ENCODE measurements at places on chromosomes 6 and 20.
A peak's percentile ranks its signal among the peaks of the same experiment; 100 is the strongest.

GRCh38 chr20:46594725-46595124 is 44.3 kb upstream of the OCSTAMP start:
- DNase-seq, result no peak

DNA sequence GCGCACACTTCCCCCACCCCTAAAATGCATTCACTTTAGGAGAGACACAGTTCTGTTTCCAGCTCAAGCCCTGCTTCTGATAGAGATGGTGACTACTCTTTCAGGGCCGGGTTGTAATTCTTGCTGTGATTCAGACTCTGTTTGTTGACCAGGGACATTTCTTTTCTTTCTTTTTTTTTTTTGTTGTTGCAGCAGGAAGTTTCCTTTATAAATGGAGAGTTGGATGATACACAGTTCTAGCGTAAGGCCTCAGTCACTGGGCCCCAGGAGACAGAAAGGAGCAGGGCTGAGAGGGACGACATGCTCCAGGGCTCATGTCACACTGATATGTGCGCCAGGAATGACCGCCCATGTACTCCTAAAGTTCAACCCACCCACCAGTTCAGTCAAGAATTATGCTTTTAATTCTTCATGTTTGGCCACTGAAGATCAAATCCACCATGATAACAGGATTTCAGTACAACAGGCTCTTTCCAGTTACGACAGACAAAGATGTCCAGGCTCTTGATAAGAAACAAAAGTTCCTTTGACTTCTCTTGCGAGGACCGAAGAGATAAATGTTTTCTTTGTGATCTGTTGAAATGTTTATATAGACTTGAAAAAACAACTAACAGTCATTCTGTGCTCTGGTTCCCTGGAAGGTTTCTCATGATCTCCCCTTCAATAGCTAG is 142.5 kb downstream of the CD164 start:
- no peak for DNase-seq

DNA sequence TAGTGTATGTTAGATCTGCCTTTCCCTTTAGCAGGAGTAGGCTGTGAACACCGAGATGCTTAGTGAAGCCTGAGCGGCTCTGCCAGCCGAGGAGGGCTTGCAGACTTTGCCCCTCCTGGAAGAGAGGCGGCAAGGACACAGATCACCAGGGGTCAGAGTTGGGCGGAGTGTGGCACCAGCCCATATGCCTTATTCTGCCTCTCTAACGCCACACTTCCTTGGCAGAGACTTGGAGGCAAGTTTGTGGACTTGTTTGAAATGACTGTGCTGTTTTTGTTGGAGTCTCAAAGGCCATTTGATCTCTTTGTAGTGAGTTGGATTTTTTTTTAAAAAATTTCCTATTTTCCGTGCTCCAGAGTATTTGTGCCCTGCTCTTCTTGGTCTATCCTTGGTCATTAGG is 44.5 kb upstream of the CLDN20 start:
- no peak for DNase-seq

DNA sequence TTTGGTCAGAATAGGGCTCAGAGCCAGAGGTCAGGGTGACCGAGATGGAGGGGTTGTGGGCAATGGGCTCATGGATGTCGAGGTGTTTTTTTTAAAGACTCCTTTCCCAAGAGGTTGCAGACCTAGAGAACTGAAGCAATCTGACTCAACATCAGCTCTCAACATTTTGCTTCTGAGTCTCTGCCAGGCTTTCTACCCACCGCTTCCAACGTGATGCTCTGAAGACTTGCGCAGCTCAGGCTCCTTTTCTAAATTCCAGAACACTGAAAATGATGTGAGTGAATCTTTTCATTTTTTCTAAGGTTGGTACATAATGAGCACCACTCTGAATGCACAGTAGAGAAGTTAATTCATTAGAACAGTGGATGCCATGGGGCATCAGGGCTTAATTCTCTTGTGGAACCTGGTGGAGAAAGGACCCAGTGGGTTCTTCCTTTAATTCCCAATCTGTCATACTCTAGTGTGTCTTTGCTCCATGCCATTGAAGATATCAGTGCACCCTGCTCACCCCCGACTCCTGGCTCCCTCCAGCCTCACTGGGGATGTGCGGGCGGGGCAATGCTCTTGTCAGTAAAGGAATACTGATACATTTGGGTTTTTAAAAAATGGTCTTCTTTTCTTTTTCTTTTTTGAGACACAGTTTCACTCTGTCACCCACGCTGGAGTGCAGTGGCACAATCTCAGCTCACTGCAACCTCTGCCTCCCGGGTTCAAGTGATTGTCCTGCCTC is 17.0 kb upstream of the KIF13A start:
- no peak for DNase-seq

- DNase-seq, result peak; percentile 20
Observed at GRCh38 chr6:87237804-87238203, 82.4 kb downstream of the ZNF292 start.

- DNase-seq, result no peak
Observed at GRCh38 chr6:38118791-38119365, 299.4 kb downstream of the ZFAND3 start.

DNA sequence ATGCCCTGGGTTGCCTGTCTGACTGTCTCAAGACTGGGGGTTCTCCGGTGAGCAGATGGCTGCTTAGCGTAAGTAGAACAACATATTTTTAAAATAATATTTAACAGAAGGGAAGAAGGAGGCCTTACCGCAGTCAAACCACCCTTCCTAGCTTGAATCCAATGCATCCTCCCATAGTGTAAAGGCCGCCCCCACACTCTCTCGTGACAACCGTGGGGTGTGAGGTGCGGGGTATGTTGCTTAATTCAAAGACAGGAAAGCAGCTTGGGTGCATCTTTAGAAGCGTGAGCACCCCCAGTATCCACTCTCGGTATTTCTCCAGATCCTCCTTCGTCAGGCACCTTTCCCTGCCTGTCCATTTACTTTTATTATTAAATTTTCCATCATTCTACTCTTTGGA is 501.2 kb upstream of the CDH4 start:
- no peak for DNase-seq

DNA sequence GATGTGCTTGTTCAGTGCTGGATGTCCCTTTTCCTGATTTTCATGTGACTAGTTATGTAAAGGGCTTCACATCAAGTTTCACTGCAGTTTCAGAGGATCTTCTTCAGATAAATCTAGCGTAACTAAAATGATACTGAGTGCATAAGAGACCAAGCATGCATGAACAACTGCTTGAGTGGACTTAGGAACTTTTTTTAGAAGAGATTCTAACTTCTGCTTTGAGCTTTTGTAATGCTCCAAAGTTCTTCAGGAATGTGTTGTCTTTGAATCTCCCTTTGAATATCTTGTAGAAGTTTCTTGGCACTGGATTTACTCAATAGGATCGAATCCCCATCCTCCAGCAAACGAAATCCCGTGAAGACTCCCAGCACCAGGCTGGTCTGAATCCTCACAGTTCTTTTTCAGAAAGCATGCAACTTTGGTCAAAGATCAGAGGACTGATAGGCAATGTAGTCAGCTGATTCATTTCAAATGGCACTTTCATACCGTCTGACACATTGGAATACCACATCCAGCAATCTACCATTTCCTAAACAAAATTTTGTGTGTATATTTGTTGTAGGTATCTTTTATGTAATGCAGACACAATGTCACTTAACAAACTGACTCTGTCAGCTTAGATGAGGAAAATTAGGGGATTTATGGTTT is 33.2 kb downstream of the ENPP1 start:
- DNase-seq, result no peak

- DNase-seq, result no peak
Observed at GRCh38 chr6:56510984-56511531, 131.6 kb downstream of the DST start.

DNA sequence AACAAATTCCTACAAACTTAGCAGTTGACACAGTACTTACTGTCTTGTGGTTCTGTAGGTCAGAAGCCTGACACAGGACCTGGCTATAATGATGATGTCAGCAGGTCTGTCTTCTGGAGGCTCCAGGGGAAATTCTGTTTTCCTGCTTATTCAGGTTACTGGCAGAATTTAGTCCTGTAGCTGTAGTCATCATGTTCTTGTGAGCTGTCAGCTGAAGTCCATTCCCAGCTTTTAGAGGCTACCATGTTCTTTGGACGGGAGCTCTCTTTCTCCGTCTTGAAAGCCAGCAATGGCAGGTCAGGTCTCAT is 99.2 kb downstream of the HIVEP1 start:
- DNase-seq, result no peak

DNA sequence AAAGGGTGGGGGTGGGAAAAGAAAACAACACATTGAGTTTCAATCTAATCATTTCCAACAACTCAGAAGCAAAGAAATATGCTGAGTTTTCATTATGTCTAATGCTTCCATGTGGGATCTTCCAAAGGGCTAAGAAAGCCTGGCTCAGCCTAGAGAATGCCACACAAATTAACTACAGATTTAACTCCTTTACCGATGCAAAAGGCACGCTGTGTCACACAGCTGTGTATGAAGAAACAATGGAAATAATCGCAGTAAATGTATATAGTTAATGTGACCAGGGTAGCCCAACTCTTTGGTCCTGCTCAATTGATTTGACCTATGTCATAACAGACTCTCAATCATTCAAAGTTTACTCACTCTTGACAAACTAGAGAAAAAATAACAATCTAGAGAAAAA is 17.8 kb downstream of the B4GALT5 start:
- no peak for DNase-seq

DNA sequence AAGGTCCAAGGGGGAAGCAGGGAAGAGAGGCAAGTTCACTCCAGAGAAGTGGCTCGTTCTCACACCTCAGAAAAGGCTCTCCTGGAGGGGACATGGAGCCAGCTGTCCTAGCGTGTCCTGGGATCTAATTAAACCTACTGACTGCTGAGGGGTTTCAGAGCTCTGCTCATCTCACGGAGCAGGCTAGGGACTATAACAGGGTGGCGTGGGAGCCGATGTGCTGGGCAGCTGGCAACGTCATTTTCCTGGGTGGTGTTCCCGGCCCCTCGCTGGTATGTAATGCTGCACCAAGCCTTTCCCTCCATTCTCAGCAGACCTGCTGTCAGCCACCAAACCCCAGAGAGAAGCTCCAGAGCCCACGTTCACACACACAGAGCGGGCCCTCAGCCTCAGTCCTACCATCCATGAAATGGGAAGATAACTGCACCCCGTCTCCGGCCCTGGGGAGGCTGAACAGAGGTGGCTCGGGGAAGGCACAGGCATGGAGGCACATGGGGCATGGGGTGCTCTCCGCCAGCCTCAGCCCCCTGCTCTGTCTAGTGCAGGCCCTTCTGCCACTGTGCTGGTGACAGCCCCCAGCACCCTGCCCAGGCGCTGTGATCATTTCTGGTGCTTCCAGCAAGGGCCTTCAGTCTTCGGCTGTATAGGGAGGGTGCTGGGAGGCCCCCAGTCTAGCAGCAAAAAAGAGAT is 1.9 kb downstream of the CST7 start:
- DNase-seq, result no peak

DNA sequence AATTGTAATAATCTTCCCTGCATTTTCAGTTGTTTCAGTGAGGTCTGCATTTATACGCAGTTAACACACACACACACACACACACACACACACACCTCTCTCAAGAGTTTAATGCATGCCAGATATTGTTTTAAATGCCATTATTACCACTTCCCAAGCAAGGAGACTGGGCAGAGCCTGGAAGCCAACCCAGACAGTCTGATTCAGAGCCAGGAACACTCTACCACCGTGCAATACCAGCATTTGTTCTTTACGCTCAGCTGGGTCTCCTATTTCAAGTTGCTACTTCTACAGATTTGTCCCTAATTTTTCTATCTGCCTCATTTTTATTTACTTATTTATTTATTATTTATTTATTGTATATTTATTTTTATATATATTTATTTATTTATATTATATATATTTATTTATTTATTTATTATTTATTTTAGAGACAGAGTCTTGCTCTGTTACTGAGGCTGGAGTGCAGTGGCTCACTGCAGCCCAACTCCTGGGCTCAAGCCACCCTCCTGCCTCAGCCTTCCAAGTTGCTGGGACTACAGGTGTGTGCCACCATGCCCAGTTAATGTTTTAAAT is 68.4 kb downstream of the PCSK2 start:
- DNase-seq, result no peak

DNA sequence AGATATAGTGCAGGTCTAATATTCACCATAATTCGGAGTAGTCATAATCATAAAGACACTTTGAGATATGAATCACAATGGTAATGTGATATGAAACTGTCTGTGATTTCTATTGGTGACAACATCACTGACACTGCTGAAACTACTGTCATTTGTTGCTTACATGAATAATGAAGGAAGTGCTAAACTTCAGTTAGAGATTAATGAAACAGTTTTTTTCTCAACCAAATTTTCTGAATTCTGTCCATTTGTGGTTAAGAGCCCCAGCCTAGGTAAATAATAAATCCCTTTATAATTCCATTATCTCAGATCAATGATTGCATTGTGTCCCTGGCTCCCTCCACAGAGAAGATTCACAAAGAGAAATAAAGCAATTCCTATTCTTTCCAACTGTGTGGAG is 122.6 kb downstream of the HIVEP2 start:
- DNase-seq, result no peak

DNA sequence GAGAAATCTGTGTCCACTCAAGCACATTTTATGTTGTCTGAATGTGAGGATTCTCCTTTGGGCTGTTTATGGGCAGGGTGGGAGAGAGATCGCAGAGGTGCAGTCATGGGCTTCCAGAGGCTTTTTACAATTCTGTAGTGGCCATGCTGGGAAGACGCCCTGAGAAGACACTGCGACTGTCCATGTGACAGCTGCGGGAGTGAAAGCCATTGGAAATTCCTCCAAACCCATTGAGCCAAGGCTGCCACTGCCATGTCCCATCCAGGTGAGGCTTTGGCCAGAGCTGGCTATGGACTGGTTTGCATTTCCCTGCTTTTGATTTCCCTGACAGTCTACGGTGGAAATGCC is 216.9 kb upstream of the ECI2 start:
- no peak for DNase-seq
